ENCODE measurements at places on chromosomes 6 and 20.

DNA sequence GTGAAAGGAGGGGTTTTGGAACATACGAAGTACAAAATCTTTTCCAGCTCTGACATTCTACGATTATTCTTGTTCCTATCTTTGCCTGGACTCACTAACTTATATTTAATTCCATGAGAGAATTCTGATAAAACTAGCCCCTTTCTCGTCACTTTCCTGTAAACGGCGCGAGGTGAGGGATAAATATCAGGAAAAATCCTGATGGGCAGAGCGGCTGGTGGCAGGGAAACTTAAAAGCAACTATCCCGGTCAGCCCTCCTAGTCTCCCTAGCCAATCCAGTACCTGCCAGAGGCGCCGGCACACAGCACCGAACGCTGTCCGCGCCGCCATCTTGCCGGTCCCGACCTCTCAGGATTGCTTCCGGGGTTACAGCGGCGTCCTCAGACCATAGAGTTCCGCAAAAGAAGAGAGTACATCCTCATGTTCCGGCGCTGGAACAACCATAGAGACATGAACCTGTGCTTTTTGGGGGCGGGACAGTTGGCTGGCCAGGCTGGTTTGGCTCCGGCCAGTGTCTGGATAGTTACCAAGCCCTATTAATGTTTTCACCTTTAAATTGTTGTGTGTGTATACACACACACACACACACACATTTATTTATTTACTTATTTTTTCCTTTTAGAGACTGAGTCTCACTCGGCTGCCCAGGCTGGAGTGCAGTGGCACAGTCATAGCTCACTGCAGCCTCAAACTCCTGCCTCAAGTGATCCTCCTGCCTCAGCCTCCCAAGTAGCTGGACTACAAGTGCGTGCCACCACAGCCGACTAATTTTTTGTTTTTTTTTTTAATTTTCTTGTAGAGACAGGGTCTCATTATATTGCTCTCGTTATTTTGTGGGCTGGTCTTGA, at the start of gene MRPS10:
MRPS10 (minus strand) TSS at position 343 of the 849 bp plus-strand sequence; CDS start at position 331, 12 bp downstream.
- peak; percentile 93 for ATAC-seq

- no peak for ATAC-seq
Observed at GRCh38 chr20:7866285-7866684, 74.0 kb downstream of the HAO1 start.

- peak; percentile 32 for ATAC-seq
Observed at GRCh38 chr6:81909981-81910900, 157.8 kb upstream of the TENT5A start.

- no peak for ATAC-seq
Observed at GRCh38 chr20:33908868-33909267, 84.8 kb upstream of the RALY start.

GRCh38 chr20:46994341-46994740, 99.7 kb downstream of the EYA2 start:
- ATAC-seq: peak; percentile 75

- peak; percentile 7 for ATAC-seq
Observed at GRCh38 chr6:147204060-147204785, at the start of gene STXBP5. Gene STXBP5 (plus strand): TSS chr6:147204417. CDS start chr6:147204533, 116 bp downstream.

DNA sequence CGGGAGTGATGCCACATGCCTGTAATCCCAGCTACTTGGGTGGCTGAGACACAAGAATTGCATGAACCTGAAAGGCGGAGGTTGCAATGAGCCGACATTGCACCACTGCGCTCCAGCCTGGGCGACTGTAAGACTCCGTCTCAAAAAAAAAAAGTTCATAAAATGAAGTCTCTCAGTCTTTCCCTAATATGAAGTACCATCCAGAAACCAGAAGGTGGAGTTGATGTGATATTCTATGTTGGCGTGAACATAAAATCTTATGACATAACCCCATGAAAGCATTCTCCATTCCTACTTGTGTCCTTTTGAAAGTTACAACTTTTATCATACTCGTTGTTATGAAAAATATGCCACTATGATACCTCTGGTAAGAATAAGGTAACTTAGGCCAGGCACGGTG, 5.7 kb downstream of the SOD2 start:
- ATAC-seq: no peak

DNA sequence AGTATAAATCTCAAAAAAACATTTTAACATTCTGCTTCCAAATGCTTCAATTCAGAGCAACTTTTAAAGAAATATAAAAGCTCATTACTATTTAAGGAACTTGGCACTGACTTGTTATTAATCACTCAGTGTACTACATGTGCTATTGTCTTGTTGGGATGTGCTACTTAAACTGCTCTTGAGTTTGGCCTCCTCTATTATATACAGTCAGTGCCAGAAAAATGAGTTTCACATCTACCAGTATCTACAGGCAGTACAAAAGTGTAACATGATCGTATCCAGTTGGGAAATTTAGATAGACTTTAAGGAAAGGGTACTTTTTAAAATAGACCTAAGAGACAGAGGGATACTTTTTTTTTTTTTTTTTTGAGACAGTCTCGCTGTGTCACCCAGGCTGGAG, 627.3 kb upstream of the SLC35B3 start:
- peak; percentile 79 for ATAC-seq

DNA sequence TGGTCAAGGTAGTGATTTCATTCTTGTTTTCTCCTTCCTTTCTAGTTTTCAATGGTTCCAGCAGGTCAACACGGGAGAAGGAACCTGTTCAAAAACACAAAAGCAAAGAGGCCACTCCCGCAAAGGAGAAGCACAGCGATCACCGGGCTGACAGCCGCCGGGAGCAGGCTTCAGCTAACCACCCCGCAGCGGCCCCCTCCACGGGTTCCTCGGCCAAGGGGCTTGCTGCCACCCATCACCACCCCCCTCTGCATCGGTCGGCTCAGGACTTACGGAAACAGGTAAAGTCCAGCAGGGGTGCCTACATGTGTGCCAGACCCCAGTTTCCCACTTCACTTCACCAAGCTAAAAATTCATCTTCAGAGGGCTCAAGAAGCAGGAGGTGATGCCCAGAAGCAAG, 175.6 kb downstream of the DTNBP1 start:
- no peak for ATAC-seq
